Activated CD4-positive, alpha-beta memory T cell treated with anti-CD3 and anti-CD28 coated beads for 36 hours (primary cell): ENCODE measurements at places on chromosomes 2 and 18. TPM values are rescaled to one million over a fixed set of nuclear protein-coding genes. Genes with fewer than 3 reads are reported as not detected.

The EFEMP1 gene
- total RNA-seq: not detected

The SOWAHC gene
- total RNA-seq: 1.0 TPM

The RMND5A gene
- total RNA-seq: 30.1 TPM

GRCh38 chr18:35289727-35290093, 319 bp downstream of the ZSCAN30 start:
- DNase-seq: peak; percentile 53

- DNase-seq: no peak
Observed at GRCh38 chr2:96665083-96665569, 22.6 kb downstream of the FER1L5 start.

DNA sequence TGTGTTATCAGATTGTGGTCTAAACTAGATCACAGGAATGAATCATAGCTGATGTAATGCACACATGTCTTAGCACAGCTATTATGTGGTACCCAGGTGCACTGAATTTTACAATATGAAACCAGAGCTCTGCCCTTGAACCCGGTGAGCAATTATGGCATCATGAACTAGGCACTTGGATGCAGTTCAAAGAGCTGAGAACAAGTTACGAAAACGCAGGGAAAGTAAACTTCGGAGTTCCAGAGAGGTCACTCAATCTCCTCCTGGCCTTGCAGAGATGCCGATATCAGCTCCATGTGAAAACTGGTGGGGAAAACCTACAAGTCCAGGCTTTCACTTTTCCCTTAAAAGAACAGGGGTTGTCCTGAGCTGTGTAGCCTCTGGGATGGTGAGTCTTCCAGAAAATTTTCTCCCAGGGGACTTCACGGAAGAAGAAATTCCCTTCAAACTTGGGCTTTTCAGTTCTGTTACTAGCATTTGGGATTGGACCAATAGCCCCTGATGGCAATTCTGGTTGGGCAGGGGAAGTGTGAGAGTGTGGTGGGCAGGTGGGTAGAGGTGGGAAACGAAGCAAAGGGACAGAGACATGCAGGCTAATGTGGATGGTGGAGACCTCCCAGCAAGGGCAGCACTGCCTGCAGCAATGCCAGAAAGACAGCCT, 71.1 kb upstream of the SH3BP4 start:
- DNase-seq: peak; percentile 28

GRCh38 chr18:48161911-48162698, 231.6 kb upstream of the SMAD2 start:
- DNase-seq: peak; percentile 28

DNA sequence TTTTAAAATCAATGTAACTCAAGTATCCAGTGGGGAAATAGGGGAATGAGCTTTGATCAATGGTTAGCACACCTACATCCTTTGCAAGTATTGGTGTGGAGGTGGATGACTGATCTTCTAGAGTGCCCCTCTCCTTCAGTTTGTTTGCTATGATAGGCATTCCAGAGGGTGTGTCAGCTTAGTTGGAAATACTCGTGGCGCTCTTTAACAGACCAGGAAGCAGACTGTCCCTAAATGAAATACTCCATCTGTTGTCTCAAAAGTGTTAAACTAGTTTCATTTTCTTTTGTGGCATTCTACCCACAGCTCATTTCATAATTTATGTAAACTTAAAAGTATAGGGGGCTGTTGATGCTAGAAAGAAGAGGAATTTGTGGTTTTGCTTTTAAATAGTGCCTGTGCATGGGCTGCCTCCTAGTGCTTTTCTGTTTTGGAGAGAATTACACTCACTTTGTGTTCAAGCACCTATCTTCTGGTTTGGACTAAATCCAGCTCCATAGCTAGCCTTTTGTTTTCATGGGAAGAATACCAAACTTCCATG, 66.2 kb downstream of the STAT1 start:
- no peak for DNase-seq

- peak; percentile 41 for DNase-seq
Observed at GRCh38 chr18:21489119-21489750, 111.3 kb downstream of the ESCO1 start.

DNA sequence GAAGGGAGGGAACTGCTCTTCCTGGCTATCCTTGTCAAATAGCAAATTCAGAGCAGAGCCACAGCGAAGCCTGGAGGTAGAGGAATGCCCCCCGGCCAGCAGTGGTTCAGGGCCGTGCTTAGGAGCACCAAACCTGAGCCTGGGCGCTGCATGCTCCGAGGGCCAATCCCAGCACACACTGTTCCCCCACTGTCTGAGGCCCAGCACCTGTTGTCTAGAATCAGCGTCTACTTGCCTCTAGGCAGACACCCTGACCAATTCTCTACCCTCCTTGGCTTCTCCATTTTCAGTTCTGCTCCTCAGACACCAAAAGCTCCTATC, 177.6 kb upstream of the PKDCC start:
- DNase-seq: no peak
